Sigmoid colon (tissue), 7 donors: ENCODE measurements at places on chromosomes 2 and 18. TPM values are rescaled to one million over a fixed set of nuclear protein-coding genes. Genes with fewer than 3 reads are reported as not detected.

DNA sequence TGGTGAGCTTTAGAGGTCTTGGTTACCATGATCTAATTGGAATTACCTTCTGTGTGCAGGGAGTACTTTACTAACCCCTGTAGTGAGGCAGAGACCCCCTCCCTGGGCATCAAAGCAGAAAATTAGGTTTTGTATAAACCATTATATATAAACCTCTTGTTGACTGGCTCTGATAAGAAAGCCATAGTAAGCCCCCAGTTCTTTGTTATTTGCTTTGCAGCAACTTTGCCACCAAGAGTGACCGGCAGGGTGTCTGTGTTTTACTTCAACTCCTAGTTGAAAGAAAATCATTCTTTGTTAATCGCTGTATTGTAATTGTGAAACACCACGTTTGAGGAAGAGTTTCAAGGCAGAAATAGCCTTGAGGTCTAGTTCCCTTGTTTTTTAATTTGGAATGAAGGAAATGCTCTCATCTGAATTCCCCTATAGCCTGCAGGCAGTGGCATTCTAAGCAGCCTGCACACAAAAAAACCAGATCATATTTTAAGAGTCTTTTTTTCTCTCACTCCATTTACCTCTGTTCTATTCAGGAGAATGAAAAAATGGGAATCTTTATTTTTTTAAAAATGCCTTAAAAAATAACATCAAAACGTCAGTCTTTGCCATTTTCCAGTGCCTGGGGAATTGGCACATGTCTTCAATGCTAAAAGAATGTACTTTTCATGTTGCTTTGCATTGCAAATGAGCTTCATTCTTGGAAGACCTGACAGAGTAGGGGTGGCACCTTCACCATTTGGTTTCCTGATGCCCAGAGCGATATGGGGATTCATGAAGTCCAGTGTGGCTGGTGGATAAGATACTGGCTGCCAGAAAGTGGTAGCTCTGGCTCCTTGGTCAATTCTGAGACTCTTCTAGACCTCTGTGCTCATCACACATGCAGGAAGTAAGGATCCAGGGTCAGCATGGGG is 338.1 kb downstream of the SLC4A3 start:
- no peaks in the 10 kb centered on the region for H3K36me3 ChIP-seq
- H3K27me3 ChIP-seq = no peaks in the 10 kb centered on the region
- H3K4me1 ChIP-seq = no peaks in the 10 kb centered on the region
- H3K4me3 ChIP-seq = no peak overlapping the region

Gene REG3A
- not detected for total RNA-seq

GRCh38 chr2:73175663-73176204 is 26.6 kb upstream of the NOTO start:
- H3K4me1 ChIP-seq = no peaks in the 10 kb centered on the region
- peak overlapping the region; percentile 66 for H3K27ac ChIP-seq
- H3K27me3 ChIP-seq = peaks cover 71% of the 10 kb centered on the region
- H3K4me3 ChIP-seq = peak overlapping the region; percentile 60
- H3K36me3 ChIP-seq = no peaks in the 10 kb centered on the region

Gene STARD7
- total RNA-seq = 50.4 TPM

Gene SPC25
- not detected for total RNA-seq

- H3K36me3 ChIP-seq = no peaks in the 10 kb centered on the region
- no peaks in the 10 kb centered on the region for H3K27me3 ChIP-seq
- peak overlapping the region; percentile 40 for H3K27ac ChIP-seq
- no peak for DNase-seq
- peaks cover 24% of the 10 kb centered on the region for H3K4me1 ChIP-seq
These were observed 67.2 kb upstream of the NPAS2 start for GRCh38 chr2:100752628-100753333.

GRCh38 chr2:60516383-60516811 is 37.1 kb downstream of the BCL11A start:
- no peaks in the 10 kb centered on the region for H3K27me3 ChIP-seq
- H3K36me3 ChIP-seq = no peaks in the 10 kb centered on the region
- H3K4me1 ChIP-seq = peaks cover 23% of the 10 kb centered on the region
- H3K27ac ChIP-seq = no peak overlapping the region
- DNase-seq = peak; percentile 66

DNA sequence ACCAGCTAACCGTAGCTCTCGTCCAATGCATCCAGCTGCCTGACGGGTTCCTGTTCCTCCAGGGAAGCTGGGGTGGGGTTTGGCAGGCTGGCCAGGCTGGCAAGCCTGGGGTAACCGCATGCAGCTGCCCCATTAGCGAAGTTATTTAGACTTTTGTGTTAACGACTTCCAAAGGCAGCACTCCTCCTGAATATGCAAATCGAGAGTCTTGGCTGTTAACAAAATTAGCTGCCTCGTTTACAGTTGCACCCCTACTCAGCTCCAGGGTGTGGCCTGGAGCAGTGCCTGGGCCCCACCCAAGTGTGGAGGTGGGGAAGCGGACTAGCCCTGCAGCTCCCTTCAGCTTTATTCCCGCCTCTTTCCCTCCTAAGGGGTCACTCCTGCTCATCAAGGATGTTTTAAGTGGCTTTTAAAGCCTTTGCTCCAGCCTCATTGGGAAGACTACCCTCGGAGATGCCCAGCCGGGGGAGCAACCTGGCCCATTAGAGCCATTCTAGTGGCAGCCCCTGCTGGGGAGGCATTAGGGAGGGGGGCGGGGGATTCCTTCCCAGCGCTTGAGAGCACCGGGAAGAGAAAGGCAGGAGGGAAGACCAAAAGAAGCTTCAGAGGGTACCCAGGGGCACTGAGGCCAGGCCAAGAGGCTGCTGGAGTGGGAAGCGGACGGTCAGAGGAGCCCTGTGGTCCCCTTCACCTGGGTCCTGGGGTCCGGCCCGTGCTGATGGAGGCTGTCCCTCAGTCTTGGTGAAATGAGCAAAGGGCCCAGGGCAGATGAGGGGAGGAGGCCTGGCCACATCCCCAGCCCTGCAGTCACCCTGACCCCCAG is 204.1 kb downstream of the CELF4 start:
- H3K36me3 ChIP-seq = no peaks in the 10 kb centered on the region
- H3K4me1 ChIP-seq = no peaks in the 10 kb centered on the region
- no peak overlapping the region for H3K27ac ChIP-seq
- no peak for DNase-seq
- no peak overlapping the region for H3K4me3 ChIP-seq

DNA sequence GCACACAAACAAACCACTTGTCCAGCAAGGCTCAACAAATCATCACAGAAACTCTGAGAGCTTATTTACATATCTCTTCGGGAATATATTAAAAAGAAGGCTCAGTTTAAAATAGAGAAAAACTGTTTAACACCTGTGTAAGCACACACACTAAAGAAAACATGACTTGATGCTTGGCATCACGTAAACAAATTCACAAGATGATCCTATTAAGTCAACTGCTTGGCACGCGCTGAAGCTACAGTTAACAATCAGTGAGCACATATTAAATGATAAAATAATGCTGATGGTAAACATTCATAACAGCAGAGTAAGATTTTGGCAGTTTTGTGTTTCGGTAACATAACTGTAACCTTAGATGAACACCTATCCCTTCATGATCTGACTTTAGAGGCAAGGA is 4.3 kb upstream of the HES6 start:
- no peak overlapping the region for H3K4me3 ChIP-seq
- H3K27ac ChIP-seq = peak overlapping the region; percentile 77
- H3K4me1 ChIP-seq = peaks cover 36% of the 10 kb centered on the region

- no peak for DNase-seq
- H3K4me3 ChIP-seq = no peak overlapping the region
- no peaks in the 10 kb centered on the region for H3K4me1 ChIP-seq
These were observed 116.5 kb upstream of the BOD1L2 start for GRCh38 chr18:57030417-57030816.
